ENCODE measurements at places on chromosomes 6 and 20.

DNA sequence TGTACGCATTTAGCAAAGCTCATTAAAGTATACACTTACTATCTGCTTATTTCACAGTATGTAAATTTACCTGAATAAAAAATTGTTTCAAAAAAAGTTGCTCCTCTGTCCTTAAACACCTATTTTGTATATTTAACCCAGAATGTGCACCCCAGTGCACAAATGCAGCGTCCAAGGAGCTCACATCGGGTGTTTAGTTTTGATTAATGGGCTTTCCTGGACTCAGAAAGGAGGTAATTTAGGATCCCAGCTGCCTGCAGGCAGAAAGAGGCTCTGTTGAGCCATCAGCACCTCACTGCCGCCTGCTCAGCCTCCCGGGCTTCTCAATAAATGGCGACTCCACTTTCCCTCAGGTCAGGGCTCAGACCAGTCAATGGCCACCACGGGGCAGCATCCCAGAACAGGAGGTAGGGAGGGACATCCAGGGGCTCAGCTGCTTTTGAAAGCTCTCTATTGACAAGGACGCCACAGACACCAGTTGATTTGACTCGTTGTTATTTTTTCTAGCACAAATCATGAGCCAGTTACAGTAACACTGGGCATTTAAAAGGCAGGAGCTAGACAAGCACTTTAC, 70.2 kb upstream of the TBC1D7 start:
- no peak for DNase-seq

DNA sequence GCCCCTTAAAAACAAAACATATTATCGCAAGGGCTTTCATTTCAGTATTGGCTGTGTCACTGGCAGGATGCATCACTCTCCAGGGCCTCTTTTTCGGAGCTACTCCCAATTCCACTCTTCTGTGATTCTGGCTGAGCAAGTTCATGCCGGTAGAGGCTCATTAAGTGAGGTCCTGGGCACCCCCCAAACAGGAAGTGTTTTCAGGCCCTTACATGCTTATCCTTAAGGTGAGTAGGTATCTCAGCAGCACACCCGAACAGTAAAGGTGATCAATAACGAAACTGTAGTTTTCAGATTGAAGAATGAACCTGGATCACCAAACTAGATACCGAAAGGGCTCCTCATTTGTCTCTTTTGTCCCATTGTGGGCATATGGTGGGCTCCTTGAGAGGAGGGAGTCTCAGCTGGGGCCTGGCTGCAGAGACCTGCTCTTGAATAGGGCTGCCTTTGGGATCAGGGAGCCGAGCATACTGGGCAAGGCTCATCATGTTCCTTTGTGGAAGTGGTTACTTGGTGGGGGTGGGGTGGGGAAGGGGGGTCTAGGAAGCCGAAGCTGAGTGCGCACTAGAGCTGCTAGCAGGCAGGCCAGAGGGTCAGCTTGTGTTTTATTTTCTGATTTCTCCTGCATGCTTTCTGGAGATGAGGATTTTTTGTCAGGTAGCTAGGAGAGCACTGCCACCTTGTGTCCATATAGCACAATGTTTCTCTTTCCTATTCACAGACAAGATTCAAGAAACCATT, 65.2 kb downstream of the CDS2 start:
- peak; percentile 80 for DNase-seq

- DNase-seq = no peak
These were observed 25.2 kb upstream of the MLN start for GRCh38 chr6:33828764-33829731.

- peak; percentile 48 for DNase-seq
These were observed 33.6 kb downstream of the TTI1 start for GRCh38 chr20:37999526-38000263.

- DNase-seq = peak; percentile 89
These were observed 408.1 kb upstream of the MARCKS start for GRCh38 chr6:113449051-113449450.

DNA sequence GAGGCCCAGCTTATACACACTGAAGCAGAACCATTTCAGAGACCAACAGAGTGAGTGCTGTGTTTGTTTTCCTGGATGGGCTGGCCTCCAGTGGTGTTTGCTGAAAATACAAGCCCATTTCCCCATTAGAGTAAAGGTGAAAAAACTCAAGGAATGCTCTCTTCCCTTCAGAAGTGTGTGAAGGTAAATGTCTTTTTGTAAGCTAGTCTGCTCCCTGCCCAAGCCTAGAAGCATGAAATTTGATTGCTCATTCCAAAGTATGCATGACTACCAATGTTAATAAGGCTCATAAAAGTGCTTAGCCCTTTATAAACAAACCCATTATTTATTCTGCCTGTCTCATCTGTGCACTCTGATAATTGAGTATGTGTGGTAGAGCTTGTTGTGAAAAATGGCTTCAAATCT, 59.1 kb downstream of the ADGRF1 start:
- no peak for DNase-seq

All from suppressor macrophage treated with lipopolysaccharide for 1 hour (primary cell).